Stimulated activated CD4-positive, alpha-beta T cell treated with anti-CD3 and anti-CD28 coated beads, Interleukin-2, amount 100 ng/mL, for 48 hours (primary cell): ENCODE measurements at places on chromosomes 6 and 20.
A peak's percentile ranks its signal among the peaks of the same experiment; 100 is the strongest.

DNA sequence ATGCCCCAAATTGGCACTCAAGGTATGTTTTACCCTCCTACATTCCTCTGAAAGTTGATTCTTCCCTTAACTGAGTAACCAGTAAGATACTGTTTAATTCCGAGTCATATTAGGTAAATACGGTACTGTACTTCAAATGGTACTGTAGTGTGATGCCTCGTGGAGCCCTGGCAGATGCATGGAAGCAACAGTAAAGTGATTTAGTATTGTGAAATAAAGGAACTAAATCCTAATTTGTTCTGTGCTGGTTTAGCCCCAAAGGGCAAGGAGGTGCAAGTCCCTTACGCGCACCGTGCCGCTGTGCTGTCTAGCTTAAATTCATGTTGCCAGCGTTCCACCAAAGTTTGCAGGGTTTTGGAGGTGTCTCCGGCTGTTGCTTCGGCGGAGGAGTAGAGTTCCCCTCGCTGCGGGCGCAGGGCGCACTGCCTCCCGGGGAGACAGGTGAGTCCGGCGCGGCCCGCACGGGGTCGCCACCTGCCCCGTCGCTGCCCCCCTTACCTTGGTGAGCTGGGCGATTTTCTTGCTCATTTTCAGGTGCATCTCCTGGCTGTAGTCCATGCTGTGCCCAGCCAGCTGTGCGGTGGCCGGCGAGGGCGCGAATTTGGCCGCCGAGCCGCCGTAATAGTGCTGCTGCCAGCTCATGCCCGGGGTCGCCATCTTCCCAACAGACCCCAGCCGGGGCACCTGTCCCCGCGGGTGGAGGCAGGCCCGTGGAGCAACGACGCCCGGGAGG is 655 bp downstream of the FAM184A start:
- DNase-seq = peak; percentile 40

- DNase-seq = no peak
Observed at GRCh38 chr6:156695742-156696141, 81.4 kb upstream of the ARID1B start.

- no peak for DNase-seq
Observed at GRCh38 chr6:15712797-15713196, 50.0 kb upstream of the DTNBP1 start.

DNA sequence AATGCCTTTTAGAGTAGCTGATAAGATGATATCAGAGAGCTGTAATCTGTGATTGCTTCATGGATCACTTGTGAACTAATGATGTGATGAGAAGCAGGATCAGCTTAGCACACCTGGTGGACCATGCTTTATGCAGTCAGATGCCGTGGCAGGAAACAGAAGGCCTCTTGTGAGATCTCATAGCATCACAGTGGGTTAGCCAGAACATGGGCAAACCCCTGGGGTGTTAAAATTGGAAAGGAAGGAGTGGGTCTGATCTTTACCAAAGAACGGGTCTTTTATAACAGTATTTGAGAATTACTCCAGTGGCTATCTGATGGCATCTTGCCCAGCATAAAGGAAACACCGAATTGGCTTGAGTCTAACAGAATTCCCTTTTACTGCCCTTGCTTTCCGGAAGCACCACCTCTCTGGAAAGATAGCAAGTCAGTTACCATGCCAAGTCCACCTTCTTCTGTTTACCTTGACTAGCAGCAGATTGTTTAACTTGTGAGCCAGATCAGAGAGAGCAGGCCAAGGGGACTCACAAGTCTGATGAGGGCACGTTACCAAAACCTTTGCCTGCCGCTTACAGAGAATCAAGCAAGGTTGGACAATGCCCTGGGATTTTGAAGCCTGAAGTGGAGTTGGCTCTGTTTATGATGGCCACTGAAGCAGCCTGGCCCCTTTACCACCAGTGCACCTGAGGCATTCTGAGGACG is 20.9 kb upstream of the SRF start:
- no peak for DNase-seq

GRCh38 chr20:63606686-63607085 is 20.2 kb downstream of the GMEB2 start:
- DNase-seq = no peak

DNA sequence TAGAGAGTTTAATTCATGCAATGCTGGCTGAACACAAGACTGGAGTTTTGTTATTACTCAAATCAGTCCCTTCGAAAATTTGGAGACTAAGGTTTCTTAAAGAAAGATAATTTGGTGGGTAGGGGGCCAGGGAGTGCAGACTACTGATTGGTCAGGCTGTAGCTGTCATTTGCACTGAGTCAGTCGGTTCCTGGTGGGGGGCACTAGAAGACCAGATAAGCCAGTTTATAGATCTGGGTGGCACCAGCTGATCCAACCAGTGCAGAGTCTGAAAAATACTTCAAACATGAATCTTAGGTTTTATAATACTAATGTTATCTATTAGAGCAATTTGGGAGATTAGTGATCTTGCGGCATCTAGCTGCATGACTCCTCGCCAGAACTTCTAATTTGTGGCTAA is 530.7 kb downstream of the NKAIN2 start:
- no peak for DNase-seq

GRCh38 chr20:7859356-7859802 is 80.9 kb downstream of the HAO1 start:
- DNase-seq = no peak

- no peak for DNase-seq
Observed at GRCh38 chr6:87660226-87660911, 41.7 kb downstream of the AKIRIN2 start.

DNA sequence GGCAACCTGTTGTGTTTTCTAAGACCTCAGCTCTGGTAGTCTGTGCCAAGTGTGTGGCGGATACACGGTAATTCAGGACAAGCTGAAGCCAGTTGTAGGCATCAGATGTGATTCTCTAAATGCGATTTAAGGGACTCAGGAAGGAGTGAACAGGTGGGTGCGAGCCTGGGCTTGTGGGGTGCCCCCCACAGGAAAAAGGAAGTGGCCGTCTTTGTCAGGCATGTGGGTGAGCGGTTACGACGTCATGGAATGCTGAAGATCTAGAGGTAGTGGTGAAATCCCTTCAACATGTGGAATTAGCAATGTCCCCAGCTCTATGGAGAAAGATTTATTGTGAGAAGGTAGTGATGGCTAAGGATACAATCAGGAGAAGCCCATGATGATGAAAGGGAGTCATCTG is 95.1 kb upstream of the EXOC2 start:
- DNase-seq = no peak

- no peak for DNase-seq
Observed at GRCh38 chr6:169912266-169913095, 161.1 kb downstream of the ERMARD start.

GRCh38 chr6:135875446-135875845 is 23.9 kb downstream of the PDE7B start:
- DNase-seq = no peak
